ENCODE measurements at places on chromosomes 6 and 20.

GRCh38 chr20:50794181-50794845 is 548 bp upstream of the BCAS4 start:
- DNase-seq, result no peak

GRCh38 chr6:106369739-106370138 is 9.2 kb downstream of the CRYBG1 start:
- DNase-seq, result no peak

GRCh38 chr20:2834401-2835110 is 5.9 kb downstream of the PCED1A start:
- DNase-seq, result no peak

- no peak for DNase-seq
These were observed 39.1 kb upstream of the RNGTT start for GRCh38 chr6:89002523-89002922.

DNA sequence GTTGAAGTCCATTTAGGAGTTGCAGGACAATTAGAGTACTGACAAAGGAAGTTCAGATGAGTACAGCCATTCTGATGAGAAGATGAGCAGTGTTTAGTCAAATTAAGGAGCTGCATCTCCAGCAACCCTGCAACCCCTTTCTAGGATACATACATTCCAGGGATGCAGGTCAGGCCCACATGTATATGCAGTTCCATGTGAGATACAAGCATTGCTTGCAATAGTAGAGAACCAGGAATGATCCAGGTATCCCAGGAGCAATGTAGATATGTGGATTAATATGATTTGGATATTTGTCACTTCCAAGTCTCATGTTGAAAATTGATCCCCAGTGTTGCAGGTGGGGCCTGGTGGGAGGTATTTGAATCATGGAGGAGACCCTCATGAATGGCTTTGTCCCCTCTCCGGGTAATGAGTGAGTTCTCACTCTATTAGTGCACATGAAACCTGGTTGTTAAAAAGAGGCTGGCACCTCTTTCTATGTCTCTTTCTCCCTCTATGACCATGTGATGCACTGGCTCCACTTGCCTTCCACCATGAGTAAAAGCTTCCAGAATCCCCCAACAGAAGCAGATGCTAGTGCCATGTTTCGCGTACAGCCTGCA is 6.4 kb downstream of the HLA-DPA1 start:
- no peak for DNase-seq

DNA sequence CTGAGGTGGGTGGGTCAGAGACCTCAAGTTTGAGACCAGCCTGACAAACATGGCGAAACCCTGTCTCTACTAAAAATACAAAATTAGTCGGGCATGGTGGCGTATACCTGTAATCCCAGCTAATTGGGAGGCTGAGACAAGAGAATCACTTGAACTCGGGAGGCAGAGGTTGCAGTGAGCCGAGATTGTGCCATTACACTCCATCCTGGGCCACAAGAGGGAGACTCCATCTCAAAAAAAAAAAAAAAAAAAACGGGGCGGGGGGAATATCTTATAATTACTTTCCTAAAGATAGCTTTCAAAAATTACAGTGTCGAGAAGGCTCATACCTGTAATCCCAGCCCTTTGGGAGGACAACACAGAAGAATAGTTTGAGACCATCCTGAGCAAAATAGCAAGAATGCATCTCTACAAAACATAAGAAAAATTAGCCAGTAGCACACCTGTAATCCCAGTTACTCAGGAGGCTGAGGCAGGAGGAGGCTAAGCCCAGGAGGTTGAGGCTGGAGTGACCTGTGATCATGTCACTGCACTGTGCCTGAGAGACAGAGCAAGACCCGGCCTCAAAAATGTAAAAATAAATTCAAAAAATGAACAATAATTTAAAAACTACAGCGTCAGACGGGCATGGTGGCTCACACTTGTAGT is 25.8 kb downstream of the CBFA2T2 start:
- no peak for DNase-seq

DNA sequence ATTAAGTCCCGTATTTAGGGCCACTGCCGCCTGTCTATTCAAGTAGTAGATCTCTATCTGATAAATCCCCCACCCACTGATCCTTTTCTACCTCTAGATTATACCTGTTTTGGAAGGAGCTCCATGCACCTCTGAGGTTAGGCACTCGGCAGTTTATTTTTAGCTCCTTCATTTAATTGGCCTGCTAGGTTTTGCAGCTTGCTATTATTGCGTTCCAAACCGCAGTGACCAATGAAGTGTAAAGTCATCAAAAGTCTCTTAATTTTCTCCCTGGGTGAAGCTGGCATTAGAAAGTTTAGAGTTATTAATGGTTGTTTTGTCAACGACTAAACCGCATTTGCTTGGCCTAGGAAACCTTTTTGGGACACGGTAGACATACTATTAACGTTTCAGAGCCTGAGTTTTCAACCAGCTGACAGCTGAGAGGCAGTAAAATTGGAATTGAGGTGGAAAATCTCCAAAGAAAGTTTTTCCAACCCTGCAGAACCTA is 60.0 kb downstream of the RFPL4B start:
- no peak for DNase-seq

- no peak for DNase-seq
These were observed 606.7 kb upstream of the CITED2 start for GRCh38 chr6:139981066-139981624.

DNA sequence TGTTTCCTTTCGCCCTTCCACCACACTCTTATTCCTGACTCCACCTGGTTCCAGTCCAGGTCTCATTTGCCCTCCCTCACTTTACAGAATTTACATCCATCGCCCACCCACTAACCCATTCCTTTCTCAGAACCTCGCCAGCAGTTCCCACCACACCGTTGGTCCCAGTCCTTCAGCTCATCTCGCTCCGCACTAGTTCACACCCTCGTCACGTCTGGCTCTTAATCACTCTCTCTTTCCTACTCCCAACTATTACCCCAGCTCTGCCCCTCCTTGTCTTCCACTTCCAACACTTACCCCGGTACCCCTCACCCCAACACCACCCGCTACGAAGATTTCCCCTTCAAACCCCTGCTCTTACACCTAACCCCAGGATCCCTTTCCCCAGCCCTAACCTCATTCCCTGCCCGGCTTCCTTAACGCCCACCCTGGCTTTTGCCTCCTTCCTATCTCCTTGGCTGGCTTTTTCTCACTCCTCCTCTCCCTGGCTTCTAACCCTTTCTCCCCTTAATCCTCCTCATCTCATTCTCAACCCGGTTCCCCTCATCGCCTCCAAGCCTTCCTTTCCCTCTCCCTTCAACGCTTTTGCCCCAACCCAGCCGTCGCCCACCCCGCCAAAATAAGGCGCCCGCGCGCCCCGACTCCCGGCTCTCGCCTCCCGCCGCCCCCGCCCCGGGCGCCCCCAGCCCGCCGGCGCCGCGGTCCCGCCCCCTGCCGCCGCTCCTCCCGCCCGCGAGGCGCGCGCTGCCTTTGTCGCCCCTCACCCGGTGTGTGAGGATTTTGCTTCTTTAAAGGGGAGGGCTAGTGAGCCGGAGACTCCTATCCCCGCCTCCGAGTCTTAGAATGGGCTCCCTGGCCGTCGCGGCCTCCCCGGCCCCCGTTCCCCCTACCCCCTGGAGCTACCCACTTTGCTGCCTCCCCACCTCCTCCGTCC is 542 bp downstream of the USP49 start:
- DNase-seq, result no peak

GRCh38 chr20:51665543-51666118 is 102.6 kb downstream of the ATP9A start:
- DNase-seq, result no peak

- DNase-seq, result no peak
These were observed 1.4 kb upstream of the RBPJL start for GRCh38 chr20:45305262-45305661.
